ENCODE measurements at places on chromosomes 1 and 21. TPM values are rescaled to one million over a fixed set of nuclear protein-coding genes. Genes with fewer than 3 reads are reported as not detected.

GRCh38 chr1:180451504-180451903, 50.9 kb downstream of the ACBD6 start:
- H3K27me3 ChIP-seq = peaks cover 2% of the 10 kb centered on the region
- H3K4me3 ChIP-seq = no peak overlapping the region
- H3K4me1 ChIP-seq = no peaks in the 10 kb centered on the region
- no peak overlapping the region for H3K27ac ChIP-seq

- H3K27me3 ChIP-seq = peaks cover 2% of the 10 kb centered on the region
- H3K4me3 ChIP-seq = no peak overlapping the region
- peaks cover 6% of the 10 kb centered on the region for H3K36me3 ChIP-seq
- no peak overlapping the region for H3K27ac ChIP-seq
- no peaks in the 10 kb centered on the region for H3K4me1 ChIP-seq
Observed at GRCh38 chr1:210657806-210658205, 329.1 kb downstream of the HHAT start.

- no peak overlapping the region for H3K27ac ChIP-seq
- H3K4me1 ChIP-seq = peaks cover 25% of the 10 kb centered on the region
- H3K4me3 ChIP-seq = no peak overlapping the region
Observed at GRCh38 chr1:8911416-8912309, 33.2 kb upstream of the ENO1 start.

- H3K27ac ChIP-seq = no peak overlapping the region
- H3K4me1 ChIP-seq = peaks cover 31% of the 10 kb centered on the region
- peaks cover 2% of the 10 kb centered on the region for H3K27me3 ChIP-seq
- no peak for DNase-seq
- H3K36me3 ChIP-seq = no peaks in the 10 kb centered on the region
- no peak overlapping the region for H3K4me3 ChIP-seq
Observed at GRCh38 chr1:67674260-67675011, 10.6 kb upstream of the GADD45A start.

DNA sequence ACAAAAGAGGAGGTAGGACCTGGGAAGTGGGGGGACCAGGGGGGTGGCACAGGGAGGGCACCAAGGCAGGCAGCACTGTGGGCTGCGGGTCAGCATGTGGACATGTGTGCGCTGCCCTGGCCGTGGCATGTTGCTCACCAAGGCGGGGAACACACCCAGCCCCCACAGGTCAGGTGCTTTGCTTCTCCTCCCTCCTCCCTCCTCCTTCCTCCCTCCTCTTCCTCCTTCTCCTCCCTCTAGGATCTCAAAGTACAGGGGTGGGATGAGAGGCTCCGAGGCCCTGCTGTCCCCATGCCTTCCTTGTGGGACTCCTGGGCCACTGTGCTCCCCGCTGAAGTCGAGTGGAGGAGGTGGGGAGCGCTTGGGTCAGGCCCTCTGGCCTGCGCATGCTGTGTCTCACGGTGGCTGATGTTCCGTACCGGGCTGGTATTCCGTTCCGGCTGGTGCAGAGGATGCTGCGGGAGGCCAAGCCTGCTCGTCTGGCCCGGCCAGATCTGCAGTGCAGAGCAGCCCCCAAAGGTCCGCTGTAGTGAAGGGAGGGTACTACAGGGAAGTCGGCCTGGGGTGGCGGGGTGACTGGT, 26.6 kb downstream of the SPSB1 start:
- H3K36me3 ChIP-seq = no peaks in the 10 kb centered on the region
- DNase-seq = no peak
- H3K4me3 ChIP-seq = no peak overlapping the region
- peaks cover 35% of the 10 kb centered on the region for H3K4me1 ChIP-seq

DNA sequence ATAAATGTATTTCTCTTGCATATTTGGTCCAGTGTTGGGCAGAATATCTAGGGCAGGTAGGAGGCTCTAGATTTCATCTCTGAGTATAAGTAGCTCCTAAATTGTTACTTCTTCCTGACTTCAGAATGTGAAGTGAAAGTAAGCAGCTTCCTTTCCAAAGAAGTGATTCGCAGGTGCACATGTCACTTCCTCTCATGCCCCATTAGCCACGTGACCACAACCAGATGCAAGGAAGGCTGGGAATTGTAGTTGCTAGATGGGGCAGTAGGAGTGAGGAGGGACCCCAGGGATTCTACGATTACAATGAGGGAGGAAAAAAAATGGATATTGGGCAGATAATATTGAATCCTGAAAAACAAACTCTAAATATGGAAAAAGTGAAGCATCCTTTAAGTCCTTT, 113.2 kb upstream of the CYYR1 start:
- H3K4me1 ChIP-seq = no peaks in the 10 kb centered on the region
- peaks cover 2% of the 10 kb centered on the region for H3K27me3 ChIP-seq
- peak overlapping the region; percentile 43 for H3K4me3 ChIP-seq
- no peak overlapping the region for H3K27ac ChIP-seq
- peak; percentile 3 for DNase-seq

ARMH1 gene
- not detected for total RNA-seq

VTCN1 gene
- total RNA-seq = not detected

SLC44A5 gene
- not detected for total RNA-seq
